ENCODE measurements at places on chromosomes 5 and 9.

DNA sequence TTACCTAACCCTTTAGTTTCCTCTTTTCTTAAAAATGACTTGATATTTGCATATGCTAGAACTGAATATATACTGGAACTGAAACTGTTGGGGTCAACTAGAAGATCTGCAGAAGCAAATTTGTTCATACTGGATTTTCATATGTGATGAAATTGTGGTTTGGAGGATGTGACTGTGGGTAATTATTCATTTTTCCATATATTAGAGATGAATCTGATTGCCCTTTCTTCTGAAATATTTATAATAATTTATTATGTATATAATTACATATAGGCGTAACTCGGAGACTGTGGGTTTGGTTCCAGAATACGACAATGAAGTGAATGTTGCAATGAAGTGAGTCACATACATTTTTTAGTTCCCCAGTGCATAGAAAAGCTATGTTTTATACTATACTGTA, 149.1 kb downstream of the ATP10B start:
- DNase-seq, result no peak

- no peak for DNase-seq
Observed at GRCh38 chr9:7229571-7229970, 471.8 kb downstream of the KDM4C start.

DNA sequence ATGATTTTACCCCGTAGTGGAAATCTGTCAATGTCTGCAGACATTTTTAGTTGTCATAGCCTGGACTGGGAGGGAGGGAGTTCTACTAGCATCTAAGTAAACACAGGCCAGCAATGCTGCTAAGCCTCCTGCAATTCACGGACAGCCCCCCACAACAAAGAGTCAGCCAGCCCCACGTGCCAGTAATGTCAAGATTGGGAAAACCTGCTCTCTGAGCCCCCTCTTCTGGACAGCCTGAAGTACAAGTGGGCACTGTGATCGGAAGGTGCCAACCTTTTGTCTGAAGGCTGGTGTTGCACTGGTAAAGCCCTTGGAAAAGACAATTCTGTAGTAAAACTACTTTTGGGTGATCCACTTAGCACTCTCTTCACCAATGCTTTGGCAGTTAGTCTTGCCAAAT, 154.5 kb downstream of the TARS1 start:
- no peak for DNase-seq

DNA sequence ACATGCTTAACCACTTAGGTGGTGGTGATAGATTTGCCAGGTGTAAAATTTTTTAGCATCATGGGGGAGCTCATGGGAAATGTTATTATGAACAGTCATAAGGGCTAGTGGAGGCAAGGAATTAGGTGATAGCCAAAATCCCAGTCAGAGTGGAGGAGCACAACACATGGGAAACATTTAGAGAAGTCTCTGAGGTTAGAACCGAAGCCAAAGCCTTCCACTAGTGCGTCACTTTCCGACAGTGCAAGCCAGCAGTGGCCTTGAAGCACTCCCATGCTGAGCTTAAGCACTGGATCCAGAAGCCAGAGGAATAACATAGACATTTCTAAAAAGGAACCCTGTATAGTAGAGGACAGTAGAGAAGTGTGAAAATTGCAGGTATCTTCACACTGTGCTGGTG, 101.5 kb upstream of the SNX2 start:
- DNase-seq, result no peak

DNA sequence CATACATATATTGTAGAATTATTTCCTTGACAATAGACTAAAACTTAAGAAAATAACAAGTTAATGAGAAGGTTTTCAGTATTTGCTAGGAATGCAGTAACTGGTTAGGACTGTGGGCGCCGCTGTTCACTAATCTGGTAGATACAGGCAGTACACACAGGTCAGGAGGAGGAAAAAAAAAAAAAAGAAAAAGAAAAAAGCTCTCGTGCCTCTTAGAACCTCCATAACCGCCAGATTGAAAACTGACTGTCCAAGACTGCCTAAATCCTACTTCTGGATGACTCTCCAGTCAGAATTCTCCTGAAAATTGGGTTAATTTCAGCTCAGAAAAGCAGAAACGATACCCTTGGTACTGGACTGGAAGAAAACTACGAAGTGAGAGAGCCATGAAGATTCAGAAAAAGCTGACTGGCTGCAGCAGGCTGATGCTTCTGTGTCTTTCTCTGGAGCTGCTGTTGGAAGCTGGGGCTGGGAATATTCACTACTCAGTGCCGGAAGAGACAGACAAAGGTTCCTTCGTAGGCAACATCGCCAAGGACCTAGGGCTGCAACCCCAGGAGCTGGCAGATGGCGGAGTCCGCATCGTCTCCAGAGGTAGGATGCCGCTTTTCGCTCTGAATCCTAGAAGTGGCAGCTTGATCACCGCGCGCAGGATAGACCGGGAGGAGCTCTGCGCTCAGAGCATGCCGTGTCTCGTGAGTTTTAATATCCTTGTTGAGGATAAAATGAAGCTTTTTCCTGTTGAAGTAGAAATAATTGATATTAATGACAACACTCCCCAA, at the start of gene PCDHGA1:
PCDHGA1 (plus strand) TSS at position 216 of the 782 bp plus-strand sequence.
- no peak for DNase-seq

GRCh38 chr9:89428901-89429890, 68.7 kb downstream of the SEMA4D start:
- no peak for DNase-seq

DNA sequence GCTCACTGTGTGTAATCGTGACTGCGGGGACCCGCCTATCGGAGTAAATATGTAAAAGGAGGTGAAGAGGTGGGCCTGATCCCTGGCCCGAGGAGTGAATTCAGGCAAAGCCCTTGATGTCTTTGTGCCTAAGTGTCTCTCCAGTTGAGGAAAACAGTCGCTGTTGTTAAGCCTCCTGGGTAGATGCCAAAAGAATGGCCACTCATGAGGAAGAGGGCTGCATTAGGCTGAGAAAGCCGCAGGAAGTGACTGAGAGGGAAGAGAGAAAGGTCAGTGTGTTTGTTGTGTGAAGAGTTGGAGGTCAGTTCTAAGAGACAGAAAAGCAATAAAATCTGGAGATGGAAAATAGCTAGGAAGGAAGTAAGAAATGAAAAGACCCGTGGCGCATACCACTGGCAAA, 35.8 kb upstream of the PIP5K1B start:
- no peak for DNase-seq

GRCh38 chr5:73039082-73039481, 81.3 kb upstream of the TMEM171 start:
- DNase-seq, result no peak

DNA sequence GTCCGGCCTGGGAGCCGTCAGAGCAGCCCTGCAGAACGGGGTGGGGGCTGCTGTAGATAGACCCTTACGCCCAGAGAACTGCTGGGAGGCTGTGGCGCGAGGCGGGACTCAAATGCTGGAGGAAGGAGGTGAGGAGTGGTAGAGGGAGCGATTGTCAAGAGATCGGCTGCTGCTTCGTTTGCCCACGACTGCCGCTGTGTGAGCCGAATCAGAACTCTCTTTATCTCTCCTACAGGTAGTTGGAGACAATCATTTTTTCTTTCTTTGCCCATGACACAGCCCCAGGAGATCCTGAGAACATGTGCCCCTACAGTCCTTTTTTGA, 456 bp downstream of the ZNF79 start:
- DNase-seq, result no peak

DNA sequence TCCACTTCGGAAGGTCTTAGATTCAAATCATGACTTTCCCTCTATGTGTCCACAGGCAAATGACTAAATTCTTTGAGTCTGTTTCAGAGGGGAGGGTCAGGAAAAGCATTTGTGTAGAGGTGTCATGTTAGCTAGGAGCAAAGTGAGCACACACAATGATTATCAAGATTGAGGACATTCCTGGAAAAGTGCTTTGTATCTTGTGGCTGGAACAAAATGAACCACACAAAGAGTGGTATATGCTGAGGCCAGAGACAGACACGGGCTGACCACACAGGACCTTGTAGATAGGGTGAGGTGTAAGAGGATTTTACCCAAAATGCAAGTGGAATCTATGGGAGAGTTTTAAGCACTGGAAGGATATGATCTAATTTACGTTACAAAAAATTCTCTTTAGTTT, 245.3 kb upstream of the NMUR2 start:
- no peak for DNase-seq

- no peak for DNase-seq
Observed at GRCh38 chr9:74478606-74479005, 18.5 kb upstream of the RORB start.

DNA sequence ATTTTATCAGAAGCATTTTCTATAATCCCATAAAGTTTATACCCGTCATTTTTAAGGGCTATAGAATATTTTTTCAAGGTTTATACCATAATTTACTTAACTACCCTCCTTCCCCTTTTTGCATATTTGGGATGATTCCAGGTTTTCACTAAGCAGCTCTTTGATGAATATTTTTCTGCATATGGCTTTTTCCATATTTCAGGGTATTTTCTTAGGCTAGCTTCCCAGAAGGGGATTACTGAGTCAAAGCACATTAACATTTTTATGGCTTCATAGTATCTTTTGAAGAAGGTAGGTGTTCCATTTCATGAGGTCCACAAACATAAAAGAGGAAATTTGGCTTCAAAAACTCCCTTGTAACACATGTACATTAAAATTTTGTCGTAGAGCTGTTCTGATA, 14.6 kb upstream of the COL15A1 start:
- DNase-seq, result no peak

DNA sequence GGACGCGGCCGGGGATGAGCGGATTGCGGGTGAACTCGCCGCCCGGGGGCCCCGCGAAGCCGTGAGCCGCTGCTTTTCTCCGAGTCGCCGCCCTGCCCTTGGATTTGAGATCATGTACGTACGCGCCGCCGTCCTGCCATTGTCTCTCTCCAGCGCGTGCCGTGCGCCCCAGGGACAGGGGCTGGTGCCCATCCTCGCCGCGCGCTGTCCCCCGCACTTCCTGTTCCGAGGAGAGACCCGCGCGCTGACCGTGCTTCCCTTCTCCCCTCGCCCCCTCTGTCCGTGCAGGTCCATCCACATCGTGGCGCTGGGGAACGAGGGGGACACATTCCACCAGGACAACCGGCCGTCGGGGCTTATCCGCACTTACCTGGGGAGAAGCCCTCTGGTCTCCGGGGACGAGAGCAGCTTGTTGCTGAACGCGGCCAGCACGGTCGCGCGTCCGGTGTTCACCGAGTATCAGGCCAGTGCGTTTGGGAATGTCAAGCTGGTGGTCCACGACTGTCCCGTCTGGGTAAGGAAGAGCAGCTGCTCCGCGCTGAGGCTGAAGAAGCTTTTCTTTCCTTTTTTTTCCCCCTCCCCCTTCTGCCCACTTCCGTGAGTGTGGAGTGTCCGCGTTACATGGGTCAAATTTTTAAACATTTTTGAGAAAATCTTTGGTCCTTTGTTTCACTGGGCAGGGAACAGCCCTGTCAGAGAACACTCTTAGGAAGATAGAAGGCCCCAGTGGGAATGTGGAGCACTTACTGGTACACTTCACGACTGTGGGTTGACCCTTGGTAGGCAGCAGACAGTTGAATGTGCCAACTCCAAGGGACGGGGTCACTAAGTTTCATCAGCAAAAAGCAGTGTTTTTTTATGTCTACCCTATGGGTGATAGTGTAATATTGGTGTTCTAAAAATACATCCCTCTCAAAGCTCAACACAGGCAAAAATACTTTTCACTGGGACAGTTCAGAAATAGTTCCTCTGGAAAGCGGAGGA, 727 bp downstream of the RHOBTB3 start:
- no peak for DNase-seq

DNA sequence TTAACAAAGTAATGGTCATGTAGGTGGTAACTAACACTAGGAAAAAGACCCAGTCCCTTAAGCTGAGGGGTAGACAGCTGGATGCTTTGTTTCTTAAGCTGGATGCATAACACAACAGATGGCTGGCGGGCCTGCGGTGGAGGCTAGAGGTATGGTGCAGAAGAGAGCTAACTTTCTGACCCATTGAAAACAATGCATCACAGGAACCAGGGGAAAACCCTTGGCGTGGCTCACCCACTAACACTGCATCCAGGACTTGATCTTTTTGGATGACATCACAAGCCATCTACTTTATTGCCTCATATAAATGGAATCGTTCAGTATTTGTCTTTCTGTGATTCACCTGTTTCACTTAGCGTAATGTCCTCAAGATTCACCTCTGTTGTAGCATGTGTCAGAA, 138.7 kb downstream of the AUH start:
- no peak for DNase-seq

DNA sequence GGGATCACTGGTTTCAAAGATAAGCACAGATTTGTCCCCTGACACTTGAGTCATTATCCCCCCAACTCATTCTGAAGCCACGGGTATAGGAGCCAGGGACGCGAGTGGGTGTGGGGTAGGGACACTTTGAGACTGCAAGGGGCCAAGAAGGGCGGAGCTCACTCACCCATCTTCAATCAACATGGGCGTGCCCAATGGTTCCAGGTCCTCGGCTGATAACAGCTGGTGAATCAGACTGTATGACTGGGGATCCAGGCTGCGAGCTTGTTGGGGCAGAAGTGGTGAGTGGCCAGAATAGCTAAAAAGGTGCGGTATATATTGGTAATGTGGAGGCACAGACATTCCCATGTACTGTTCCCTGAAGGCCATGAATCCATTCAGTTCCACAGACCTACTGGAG, 30.7 kb upstream of the NR5A1 start:
- no peak for DNase-seq

- DNase-seq, result no peak
Observed at GRCh38 chr5:96962540-96962991, 26.7 kb downstream of the LNPEP start.

Data from 8988T (cell line).